GM20000 (cell line): ENCODE measurements at places on chromosomes 7 and 10.
A peak's percentile ranks its signal among the peaks of the same experiment; 100 is the strongest.

DNA sequence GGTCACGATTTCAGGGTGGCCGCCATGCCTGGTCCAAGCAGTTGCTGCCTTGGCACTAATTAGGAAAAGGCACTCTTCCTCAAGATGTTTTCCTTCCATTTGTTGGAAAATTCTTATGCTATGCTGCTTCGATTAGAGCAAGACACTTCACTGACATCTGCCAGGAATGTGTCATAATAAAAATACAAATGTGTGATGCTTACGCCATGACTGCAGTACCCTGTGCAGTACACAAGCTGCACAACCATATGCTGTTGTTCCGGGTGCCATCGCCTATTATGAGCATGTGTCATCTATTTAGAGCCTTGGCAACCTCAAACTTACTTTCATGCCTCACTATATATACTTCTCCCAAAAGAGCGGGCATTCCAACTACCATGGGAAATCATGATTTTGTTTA lies 14.9 kb upstream of the MPP7 start:
- no peak for DNase-seq

GRCh38 chr10:61321041-61321857 lies 131.9 kb downstream of the TMEM26 start:
- DNase-seq = no peak

GRCh38 chr7:137449016-137449415 lies 105.5 kb upstream of the PTN start:
- DNase-seq = no peak

GRCh38 chr10:7015457-7015856 lies 395.4 kb downstream of the SFMBT2 start:
- no peak for DNase-seq

DNA sequence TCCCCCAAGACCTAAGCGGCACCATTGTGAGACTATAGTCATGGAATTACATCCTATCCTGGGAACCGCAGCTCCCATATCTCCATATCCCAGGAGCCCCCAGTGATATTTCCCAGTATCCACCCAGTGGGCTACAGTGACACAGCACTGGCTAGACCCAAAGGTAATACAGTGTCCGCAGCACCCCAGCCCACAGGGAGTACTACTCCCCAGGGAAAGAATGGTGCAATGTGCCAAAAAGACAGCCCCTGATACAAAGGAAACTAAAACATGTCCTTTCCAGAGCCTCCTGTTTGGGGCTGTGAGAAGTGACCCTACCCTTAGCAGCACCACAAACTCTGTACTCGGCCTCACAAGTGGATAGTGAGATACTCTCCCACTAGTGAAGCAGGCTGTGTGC lies 4.5 kb upstream of the IFIT2 start:
- DNase-seq = no peak

DNA sequence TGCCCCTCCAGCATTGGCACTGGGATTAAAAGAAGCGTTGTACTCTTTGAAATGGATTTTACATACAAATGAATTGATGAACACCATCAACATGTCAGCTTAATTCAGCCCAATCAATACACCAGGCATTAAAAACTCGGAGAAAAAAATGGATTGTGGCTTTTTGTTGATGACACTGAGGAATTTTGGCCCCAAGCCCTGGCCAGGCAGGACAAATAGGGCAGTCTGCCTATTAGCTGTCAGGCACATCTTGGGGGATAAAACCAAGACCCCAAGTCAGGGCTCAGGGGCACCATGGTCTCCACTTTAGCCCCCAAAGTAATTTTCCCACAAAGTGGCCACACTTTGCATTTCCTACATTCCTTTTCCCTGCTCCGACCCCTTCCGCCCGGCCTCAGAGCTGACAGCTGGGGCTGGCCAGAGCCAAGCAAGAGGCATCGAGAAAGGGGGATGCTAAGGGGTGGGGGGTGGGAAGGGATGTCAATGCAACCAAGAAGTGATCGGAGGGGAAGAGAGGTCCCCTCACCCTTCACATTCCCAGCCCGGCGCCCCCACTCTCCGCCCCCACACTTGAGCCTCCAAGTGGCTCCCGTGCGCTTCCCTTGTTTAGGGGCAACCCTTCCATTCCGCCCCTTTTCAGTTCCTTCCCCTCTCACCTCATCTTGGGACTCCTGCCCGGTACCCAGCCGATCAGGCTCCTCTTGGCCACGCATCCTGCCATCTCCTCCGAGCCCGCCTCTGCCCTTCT lies 711 bp downstream of the HIP1 start:
- no peak for DNase-seq

DNA sequence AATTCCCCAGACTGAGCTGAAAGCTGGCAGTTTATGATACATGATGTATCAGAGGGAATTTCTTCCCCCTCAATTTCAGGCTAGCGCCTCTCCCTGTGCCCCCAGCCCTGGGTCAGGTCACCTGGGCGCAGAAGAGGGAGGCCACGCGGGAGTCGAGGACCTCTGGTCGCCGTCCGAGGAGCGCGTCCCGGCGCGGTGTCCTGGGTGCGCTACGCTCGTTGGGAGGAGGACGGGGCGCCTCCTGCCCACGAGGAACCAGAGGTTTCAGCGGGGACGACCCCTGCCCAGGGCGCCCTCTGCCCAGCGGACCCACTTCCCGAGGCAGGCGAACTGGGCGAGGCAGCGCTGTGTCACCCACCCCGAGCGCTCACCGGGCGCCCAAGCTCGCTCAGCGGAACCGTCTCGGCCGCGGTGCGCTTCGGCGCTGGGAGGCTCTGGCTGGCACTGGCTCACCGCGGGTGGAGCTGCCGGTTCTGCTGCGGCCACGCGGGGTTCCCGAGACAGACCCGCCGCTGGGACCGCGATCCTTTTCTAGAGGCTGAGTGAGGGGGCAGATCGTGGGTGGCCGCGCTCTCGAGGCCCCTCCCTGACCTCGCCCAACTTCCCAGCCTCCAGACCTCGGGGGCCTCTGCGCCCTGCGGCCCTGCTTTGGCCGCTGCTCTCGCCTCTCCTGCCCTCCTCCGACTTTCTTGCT lies at the start of gene FAM237B:
TSS of gene FAM237B (minus strand) at position 504 of the 694 bp plus-strand sequence. CDS start 1,556 bp downstream, outside the sequence.
- no peak for DNase-seq

DNA sequence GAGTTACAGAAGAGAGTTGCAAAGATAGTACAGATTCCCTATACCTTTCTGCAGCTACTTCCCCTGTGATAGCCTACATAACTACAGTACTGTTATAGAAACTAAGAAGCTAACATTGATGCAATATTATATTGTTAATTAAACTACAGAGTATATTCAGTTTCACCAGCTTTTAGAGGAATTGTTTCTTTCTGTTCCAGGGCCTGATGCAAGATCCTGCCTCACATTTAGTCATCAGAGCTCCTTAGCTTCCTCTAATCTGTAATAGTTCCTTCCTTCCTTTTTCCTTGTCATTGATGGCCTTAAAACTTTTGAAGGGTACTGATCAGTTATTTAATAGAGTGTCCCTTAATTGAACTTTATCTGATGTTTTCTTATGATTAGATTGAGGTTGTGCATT lies 56.8 kb downstream of the SDHAF3 start:
- DNase-seq = no peak

DNA sequence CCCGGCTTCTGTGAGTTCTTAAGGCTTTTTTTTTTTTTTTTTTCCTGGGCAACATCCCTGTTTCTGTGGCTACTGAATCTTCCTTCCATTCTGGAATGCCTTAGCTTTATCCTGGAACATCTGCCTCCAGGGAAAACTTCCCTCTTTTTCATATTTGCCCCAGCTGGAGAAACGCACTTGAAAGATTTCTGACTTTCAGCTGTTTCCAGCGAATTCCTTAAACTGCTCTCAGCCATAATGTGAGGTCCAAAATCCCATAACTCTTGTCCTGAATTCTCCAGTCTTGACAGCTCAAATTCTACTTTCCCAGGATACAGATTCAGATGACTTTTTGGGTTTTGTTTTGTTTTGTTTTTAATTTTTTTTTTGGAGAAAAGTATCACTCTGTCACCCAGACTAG lies 263.6 kb upstream of the AUTS2 start:
- no peak for DNase-seq

DNA sequence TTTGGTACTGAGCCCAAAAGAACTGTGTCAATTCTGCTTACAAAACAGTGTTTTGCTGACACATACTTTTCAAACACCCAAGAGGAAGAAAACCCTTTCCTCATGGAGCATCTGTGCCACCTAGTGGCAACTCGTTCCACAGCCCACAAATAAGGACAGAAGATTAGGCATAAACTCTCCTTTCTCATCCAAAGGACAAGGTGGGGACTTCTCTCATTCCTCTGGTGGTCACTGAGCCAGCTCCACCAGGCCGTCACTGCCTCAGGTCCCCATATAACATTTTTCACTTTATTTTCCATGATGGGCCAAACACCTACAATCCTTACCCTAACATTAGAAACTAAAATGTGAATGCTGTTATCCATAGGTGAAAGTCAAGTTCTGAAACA lies 76.9 kb downstream of the RNF216 start:
- peak; percentile 61 for DNase-seq

- DNase-seq = no peak
Observed at GRCh38 chr7:31986878-31987518, 83.2 kb downstream of the PDE1C start.

GRCh38 chr7:100942045-100942774 lies 7.1 kb upstream of the MUC3A start:
- no peak for DNase-seq

DNA sequence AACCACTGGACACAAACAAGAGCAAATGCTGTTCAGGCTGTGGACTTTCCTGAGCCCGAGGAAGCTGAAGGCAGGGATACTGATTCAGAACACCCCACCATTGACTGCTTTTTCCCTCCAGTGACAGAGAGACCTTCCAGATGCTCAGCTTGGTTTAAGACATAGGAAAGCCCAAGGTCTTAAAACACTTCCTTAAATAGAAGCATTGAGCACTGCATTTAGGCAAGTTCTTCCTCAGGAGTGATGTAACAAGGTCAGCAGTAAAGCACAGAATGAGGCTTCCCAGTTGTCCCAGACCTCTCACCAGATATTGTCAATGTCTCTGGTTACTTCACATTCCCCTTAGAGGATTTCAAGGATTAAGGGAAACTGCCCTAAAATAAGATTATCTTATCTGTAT lies 19.6 kb upstream of the CDCA7L start:
- DNase-seq = no peak

DNA sequence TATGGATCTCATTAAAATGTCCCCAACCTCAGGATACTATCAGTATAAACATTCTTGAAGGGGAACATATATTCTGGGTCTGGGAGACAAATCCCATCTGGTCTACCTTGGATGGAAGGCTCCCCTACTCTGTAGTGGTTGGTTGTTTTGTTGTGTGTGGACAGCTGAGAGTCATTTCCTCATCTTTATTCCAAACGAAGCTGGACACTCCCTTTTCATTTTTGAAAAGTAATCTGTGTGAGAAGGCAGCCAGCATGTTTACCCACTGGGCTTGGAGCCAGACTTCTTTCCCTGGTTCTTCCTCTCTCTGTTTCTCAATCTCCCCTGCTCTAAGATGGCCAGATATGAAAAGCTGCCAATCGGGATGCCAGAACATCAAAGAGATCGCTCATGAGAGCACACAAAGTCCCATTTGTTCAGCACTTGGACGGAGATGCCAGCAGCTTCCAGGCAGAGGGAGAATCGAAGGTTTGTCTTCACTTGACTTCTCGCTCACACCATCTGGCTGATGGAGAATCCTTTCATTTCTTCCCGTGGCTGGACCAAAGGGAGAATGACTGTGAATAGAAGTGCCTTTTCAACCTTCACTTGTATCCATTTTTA lies 108.1 kb upstream of the AGR3 start:
- DNase-seq = no peak

DNA sequence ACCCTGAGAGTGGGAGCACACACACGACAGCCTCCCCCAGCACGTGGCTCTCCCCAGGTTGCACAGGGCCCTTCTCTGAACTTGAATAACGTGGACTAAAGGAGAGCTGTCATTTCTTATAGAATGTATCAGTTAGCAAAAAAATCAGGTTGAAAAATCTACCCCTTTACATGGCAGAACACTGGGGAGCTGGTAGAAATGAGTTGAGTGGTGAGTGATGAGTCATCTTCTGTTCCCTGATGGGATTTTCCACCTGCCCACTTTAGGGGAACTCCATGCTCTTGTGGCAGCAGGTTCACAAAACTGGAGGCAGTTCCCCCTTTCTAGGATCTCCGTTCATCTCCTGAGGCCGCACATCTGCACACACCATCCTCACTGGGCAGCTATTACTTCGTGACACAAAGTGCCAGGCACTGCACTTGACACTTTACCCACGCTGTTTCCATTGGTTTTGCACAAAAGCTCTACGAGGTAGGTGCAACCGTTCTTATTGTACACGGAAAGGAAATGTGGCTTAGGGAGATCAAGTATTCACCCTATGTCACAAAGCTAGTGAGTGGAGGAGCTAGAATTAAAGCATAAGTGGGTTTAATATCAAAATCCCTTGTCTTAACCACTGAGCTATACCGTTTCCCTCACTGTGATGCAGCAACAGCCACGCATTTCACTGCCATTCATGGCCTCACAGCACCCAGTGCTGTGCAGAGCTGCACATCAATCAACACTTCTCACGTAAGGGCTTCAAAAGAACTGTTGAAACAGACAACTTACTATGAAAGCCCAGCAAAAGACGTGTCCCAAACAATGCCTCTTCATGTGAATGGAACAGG lies 80.2 kb downstream of the RNF216 start:
- DNase-seq = peak; percentile 32

DNA sequence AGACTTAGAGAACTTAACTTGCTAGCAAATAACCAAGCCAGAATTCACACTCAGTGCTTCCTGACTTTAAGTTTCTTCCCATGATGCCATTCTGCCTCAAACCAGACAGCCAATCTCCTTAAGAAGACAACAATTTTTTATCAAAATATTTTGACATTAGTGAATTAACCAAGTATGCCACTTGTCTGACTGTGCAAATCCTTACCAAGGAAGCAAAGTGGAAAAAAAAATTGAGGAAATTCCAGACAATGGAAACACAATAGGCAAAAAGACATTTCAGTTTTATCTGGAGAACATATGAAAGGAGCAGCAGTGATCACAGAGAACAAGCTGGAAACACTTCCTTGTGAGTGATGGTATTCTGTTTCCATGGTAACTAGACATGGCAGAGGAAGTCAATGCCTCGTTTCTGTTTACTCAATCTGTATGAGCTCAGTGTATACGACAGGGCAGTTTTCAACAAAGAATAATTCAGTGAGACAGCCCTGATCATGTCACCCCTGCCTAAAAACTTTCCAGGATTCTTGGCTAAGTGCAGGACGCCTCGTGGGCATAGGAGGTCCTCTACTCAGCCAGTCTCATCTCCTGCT lies 114.2 kb downstream of the DYNC1I1 start:
- DNase-seq = no peak
